ENCODE measurements at places on chromosomes 5 and 9. TPM values are rescaled to one million over a fixed set of nuclear protein-coding genes. Genes with fewer than 3 reads are reported as not detected.

Gene CCDC192
- total RNA-seq: not detected

Gene PCDHGA7
- 1.2 TPM for total RNA-seq

Gene ITGA2
- total RNA-seq: 15.7 TPM

Gene BTNL3
- total RNA-seq: not detected

Gene PCYOX1L
- total RNA-seq: 2.8 TPM

Gene SAPCD2
- 22.3 TPM for total RNA-seq

Gene PGM5
- not detected for total RNA-seq

Gene SYNPO
- 21.7 TPM for total RNA-seq

Gene NOXA1
- total RNA-seq: 1.7 TPM

Gene SLC35D2
- total RNA-seq: 21.2 TPM

Gene MARVELD2
- 2.4 TPM for total RNA-seq

Gene SPATA31C1
- total RNA-seq: not detected

Gene CAMK4
- total RNA-seq: not detected

Gene RETREG1
- total RNA-seq: 3.6 TPM

Gene PCDHB7
- not detected for total RNA-seq

Gene ACOT12
- total RNA-seq: not detected

Gene LMX1B
- total RNA-seq: 1.4 TPM

Gene SPINK4
- not detected for total RNA-seq

Gene SLC45A2
- not detected for total RNA-seq

Gene TNFSF8
- not detected for total RNA-seq

Gene FASTKD3
- total RNA-seq: 15.2 TPM

Gene DMRT3
- not detected for total RNA-seq

Gene OTP
- 0.13 TPM for total RNA-seq

Gene CBY3
- not detected for total RNA-seq

Gene HTR1A
- not detected for total RNA-seq

Gene NUDT12
- total RNA-seq: 1.3 TPM

Gene FAM153A
- not detected for total RNA-seq

Gene PCDHB5
- total RNA-seq: 1.6 TPM

Gene PCDHB3
- 0.07 TPM for total RNA-seq

Data from A549 treated with Hydrocortisone at 1 μM for 4 hours (cell line).